ENCODE measurements at places on chromosomes 1 and 21. TPM values are rescaled to one million over a fixed set of nuclear protein-coding genes. Genes with fewer than 3 reads are reported as not detected.

DNA sequence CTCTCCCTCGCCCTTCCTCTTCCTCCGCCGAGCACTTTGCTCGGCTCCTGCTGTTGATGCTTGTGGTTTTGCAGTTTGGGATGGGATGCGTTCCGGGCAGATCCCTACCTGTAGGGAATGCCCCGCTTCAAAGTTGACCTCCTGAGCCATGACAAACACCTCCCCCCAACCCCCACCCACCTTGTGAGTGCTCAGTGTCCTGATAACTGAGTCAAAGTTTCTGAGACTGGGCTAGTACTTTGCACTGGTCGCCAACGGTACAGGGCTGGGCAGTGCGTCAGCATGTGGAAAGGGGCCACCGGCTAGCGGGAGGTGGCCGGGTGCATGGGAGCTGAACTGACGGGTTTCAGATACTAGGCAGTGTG is 771 bp downstream of the RABGAP1L start:
- DNase-seq, result peak; percentile 66

DNA sequence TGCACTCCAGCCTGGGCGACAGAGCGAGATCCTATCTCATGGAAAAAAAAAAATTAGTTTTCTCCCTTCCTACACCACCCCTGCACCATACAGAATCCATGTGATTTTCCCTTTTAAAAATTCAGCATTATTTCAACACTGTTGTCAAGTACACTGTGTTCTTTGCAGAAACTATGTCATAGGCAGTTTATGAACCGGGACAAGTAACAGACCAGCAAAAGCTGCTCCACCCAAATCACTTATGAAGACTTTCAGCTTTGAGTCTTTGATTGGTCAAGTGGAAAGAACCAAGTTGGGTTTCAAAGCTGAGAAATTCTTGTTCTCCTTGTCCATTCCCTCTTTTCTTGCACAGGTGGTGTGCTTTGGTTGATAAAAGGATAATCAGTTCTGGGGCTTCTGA is 173.0 kb downstream of the CDC7 start:
- DNase-seq, result no peak

DNA sequence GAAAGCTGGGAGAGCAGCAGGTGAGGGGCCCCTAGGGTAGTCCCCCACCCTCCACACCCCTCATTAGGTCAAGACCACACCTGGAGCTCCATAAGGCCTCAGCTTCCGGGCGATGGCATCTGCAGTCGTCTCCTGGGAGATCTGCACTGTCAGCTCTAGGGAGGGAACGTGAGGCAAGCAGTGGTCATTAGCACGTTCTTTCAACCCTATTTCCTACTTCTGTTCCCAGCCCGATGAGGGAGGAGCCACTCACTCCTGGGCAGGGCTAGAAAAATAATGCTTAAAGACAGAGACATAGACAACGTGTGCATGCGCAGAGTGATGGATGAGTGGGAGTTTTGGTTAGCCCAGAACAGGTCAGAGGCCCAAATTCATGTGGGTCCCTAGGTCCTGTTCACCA is 9.7 kb downstream of the KDF1 start:
- no peak for DNase-seq

- no peak for DNase-seq
Measured at GRCh38 chr1:63112155-63112900, 210.0 kb upstream of the FOXD3 start.

Gene KMO
- 1.6 TPM for total RNA-seq

Gene RNU1-1
- 13,769 TPM for total RNA-seq

Gene LCA5L
- total RNA-seq, result 2.2 TPM

Measured in sciatic nerve (tissue), 2 donors.